ENCODE measurements at places on chromosomes 6 and 20. TPM values are rescaled to one million over a fixed set of nuclear protein-coding genes. Genes with fewer than 3 reads are reported as not detected.

Gene ID1
- total RNA-seq: 2.2 TPM

Gene MOXD1
- total RNA-seq: not detected

Gene KCNB1
- total RNA-seq: 0.13 TPM

Gene CLDN20
- not detected for total RNA-seq

Gene LAMA4
- not detected for total RNA-seq
